ENCODE measurements at places on chromosomes 3 and 15.

DNA sequence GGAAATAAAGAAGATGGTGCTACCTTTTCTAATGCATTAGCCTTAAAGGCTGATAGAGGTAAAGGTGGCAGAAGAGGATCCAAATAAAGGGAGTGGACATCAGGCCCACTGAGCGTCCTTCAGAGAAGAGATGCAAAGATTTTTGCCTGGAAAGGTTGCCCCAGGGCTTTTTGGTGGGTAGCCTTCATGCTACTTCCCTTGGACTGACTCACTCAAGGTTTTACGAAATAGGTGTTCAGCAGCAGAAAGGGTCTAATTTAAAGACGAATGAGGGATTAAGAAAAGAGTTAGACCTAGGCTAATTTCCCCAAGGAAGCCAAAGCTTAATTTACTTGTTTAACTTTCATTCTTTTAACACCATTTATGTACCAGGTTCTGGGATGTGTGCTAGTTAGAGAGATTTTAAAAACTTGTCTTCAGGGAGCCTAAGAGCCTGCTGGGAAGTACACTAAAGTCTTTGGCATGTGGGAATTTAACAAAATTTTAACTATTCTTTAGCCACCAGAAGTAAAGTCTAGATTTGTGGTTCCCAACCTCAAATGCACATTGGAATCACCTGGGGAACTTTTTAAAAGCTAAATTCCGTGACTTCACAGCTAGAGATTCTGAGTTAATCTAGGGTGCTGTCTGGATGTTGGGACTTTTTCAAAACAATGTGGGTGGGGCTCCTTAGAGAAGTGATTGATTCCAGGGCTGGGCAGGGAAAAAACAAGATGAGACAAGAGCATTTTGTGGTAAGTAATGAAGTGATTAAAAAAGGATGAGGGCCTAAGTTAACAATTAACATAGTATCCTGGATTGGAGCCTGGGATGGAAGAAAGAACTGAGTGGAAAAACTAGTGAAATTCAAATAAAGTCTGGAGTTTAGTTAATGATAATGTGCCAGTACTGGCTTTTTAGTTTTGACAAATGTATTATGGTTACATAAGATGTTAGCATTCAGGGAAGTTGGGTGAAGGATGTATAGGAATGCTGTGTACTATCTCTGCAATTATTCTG lies 3.4 kb downstream of the IL20RB start:
- DNase-seq = no peak

GRCh38 chr3:145251311-145251710 lies 909.7 kb downstream of the PLOD2 start:
- DNase-seq = no peak

DNA sequence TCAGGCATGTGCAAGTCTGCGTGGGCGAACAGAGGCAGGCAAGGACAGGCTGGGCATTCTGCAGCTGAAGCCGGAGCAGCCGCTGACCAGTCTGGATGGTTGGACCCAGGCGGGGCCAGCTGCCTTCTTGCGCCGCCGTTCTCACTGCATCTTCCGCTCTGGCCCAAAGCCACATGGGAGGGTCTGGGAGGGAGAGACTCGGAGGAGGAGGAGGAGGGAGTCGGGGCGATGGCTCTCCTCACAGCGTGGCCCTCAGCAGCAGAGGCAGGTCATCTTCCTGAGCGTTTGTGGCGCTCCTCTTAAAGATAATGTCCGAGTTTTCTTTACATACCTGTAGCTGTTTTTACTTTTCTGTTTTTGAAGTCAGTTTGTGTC lies 5.9 kb downstream of the CLK3 start:
- DNase-seq = no peak

DNA sequence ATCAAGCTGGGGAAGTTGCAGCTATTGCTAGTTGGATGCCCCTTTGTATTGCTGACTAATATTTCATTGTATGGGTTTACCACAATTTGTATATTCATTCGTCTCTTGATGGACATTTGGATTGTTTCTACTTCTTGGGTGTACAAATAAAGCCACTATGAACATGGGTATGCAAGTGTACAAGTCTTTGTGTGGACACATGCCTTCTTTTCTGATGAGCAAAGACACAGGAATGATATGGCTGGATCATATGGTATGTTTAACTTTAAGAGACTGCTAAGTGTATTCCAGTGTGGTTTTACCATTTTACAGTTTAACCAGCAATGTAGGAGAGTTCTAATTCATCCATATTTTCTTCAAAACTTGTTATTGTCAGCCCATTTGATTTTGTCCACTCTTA lies 32.2 kb downstream of the NECTIN3 start:
- DNase-seq = no peak

DNA sequence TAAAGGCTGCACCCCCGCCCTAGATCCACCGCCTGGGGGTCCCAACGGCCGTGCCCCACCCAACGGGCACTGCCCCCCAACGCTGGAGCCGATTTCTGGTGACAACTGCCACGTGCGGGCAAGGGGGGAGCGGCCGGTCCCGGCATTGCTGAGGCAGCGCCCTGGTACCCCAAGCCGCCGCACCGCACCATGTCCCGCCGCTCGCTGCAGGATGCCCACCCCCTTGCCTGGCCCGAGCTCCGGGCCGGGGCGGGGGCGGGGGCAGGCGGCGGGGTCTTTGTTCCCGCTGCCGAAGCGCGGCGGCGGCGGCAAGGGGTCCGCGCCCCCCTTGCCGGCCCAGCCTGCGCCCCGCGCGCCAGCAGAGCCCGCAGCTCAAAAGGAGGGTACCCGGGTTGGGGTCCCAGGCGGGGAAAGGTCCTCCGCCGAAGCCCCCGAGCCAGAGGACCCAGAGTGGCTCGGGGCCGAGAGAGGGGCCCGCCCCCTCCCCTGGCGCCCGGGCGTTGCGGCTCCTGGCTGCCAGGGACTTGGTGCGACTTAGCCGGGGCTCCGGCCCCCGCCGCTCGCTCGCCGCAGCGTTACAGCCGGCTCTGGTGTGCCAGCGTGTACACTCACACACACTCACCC lies 678 bp downstream of the SEMA7A start:
- no peak for DNase-seq

DNA sequence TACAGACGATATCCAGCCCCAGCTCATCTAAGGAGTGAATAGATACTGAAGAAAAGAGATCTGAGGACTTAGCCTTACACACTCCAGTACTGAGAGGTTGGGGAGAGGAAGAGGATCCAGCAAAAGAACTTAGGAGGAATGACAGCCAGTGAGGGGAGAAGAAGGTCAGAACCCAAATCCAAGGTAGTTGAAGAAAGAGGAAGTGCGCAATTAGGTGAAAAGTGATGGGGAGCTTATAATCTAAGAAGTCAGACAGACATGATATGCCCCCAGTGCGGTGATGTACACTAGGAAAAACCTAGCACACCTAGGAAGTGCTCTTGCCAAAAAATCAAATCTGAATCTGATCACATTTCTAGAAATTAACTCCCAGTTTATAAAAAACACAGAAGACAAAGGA lies 20.6 kb downstream of the ENTPD3 start:
- no peak for DNase-seq

DNA sequence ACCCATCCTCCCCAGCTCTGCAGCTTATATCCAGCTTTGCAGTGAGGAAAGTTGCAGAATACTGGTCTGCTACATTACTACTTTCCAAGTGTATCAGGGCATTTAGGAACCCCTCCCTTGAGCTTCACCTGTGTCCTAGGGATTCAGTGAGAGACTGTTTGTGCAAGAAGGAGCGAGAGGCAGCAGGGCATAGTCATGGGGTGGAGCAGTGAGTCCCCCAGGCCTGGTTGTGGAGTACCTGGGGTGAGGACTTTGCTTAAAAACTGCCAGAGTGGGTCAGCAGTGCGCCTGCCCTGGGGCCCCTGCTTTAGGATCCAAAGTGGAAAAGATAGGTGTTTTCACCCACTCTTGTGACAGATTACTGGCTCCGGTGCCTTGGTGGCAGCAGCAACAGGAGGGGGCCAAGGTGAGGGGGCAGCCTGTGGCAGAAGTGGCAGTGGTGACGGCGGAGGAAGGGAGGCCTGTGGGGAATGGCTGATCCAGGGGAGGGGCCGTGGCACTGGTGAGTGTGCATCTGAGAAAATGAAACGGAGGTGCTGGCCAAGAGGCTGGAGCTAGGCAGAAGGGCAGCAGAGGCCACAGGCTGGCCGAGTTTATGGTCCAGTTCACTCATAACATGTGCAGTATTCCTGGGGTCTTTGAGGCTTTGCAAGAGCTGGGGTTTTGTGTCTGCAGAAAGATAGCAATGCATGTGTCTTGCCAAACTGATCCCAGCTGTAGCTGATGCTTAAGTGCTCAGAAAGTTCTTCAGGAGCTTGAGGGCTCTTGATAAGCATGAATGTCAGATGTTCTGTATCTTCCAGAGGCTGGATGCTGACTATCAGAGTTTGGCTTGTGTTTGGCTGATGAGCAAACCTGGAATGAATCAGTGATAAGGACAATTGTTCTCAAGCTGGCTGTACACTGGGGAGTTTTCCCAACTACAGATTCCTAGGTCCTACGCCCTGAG lies 43.4 kb downstream of the GOLGA6A start:
- no peak for DNase-seq

- peak; percentile 44 for DNase-seq
These were observed 3.2 kb downstream of the PTPRG start for GRCh38 chr3:61564395-61565059.

- no peak for DNase-seq
These were observed 23.1 kb upstream of the GP5 start for GRCh38 chr3:194422188-194422587.

GRCh38 chr3:192816351-192816750 lies 89.0 kb upstream of the FGF12 start:
- DNase-seq = no peak

- no peak for DNase-seq
These were observed 210.3 kb upstream of the STT3B start for GRCh38 chr3:31322460-31322859.

DNA sequence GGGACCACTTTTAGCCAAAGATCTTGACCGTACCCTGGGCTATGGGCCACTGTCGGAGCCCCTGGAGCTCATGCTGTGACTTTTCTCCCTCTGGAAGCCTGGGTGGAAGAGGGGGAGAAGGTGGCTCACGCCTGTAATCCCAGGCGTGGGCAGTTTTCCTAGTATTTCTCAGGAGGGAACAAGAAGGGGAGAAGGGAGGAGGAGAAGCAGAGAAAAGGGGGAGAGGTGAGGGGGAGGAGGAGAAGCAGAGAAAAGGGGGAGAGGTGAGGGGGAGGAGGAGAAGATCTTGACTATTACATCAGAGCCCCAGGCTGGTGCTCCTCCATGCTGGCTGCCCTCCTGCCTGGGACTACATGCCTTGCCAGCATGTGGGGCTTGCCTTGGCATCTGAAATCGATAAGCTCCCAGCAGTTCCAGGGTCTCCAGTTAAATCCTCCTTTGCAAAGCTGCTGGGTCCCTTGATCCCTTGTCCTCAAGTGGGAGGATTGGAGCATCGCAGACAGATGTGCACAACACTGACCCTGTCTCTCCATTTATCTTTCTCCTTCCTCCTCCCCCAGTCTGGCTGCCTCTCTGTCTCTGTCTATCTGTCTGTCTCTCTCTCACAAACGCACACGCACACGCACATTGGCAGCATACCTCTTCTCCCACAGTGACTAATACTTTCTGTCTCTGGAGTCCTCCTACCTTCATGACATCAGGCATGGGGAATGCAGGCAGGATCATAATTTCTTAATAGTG lies 41.6 kb downstream of the MRAS start:
- DNase-seq = no peak

DNA sequence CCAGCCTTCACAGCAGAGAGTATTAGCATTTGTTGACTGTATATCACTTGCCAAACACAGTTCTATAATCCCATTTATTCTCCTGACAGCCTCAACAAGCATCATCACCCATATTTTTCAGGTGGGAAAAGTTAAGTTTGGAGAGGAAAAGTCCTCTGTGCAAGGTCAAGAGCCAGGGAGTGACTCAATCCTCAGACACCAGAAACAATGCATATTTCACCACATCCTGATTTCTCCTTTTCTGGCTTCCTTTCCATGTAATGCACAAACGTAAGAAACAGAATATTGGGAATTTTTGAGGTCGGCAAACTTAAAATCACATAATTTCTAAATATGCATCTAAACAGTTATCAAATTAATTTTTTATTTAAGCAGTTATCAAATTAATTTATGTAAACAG lies 116.0 kb upstream of the GADL1 start:
- DNase-seq = no peak

DNA sequence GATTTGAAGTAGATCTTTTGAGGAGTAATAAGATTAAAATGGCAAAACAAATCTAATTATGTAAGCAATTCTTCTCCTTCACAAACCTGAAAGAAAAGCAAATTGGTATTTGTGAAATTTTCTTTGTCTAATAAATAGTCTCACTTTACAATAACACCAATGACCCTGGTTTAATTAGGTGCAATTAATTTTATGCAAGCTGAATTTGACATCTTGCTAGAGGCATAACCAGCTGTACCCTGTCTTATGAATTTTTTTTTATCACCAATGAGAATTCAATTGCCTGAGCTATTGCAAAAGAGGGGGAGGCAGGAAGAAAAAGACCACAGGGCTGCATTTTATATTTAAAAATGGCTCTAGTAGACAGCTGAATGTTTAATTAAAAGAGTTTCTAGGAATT lies 113.5 kb upstream of the IL12A start:
- no peak for DNase-seq

DNA sequence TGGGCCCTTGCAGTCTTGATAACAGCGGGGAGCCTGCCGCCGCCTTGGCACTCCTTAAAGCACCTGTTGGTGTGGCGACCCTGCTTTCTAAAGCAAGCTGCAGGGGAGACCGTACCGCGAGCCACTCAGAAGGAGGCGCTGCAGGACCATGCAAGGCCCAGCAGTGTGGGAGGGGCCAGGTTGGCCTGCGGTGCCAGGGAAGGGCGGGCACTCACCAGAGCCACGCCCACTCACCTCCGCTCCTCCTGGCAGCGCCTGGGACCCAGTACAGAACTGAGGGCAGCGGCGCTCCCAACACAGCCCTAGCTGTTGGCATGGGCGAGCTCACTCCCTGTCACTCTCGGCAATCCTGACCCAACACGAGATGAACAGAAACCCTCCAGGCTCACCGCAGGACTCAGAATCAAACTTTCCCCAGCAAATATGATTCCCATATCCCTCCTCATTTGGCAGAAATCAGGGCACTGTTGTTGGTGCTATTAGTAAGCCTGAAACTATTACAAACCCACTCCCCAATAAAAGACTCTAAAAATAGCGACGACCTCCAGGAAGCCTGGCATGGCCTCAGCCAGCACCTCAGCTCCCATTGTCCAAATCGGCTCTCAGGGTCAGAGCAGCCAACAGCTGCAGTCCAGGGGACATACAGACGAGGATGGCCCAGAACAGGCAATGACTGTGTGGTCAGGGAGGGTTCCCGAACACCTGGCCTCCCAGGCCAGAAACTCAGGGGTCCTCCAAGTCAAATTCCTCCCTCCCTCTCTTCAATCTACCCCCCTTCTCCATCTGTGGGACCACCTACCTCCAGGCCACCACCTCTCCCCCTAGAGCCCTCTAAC lies 77.2 kb downstream of the TBC1D2B start:
- no peak for DNase-seq

DNA sequence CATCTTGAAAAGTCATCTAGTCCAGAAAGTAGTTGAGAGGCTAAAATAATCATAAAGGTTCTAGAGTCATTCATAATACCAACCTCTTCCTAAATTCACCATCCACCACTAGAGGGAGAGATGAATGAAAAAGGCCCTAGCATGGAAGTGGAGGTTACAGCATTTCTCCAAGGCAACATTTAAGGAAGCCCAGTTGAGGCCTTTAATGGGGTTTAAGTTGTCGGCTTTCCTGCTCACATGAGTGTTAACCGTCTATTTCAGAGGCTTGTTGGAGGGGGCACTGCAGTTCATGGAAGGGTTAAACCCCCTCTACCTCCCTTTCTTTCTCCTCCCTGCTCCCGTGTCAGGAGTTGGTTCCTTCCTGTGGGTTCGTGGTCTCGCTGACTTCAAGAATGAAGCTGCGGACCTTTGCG lies 3.8 kb upstream of the SLCO3A1 start:
- peak; percentile 54 for DNase-seq

- no peak for DNase-seq
These were observed 25.1 kb upstream of the LPP start for GRCh38 chr3:188128905-188129304.
